ENCODE measurements at places on chromosomes 4 and X. TPM values are rescaled to one million over a fixed set of nuclear protein-coding genes. Genes with fewer than 3 reads are reported as not detected.

DNA sequence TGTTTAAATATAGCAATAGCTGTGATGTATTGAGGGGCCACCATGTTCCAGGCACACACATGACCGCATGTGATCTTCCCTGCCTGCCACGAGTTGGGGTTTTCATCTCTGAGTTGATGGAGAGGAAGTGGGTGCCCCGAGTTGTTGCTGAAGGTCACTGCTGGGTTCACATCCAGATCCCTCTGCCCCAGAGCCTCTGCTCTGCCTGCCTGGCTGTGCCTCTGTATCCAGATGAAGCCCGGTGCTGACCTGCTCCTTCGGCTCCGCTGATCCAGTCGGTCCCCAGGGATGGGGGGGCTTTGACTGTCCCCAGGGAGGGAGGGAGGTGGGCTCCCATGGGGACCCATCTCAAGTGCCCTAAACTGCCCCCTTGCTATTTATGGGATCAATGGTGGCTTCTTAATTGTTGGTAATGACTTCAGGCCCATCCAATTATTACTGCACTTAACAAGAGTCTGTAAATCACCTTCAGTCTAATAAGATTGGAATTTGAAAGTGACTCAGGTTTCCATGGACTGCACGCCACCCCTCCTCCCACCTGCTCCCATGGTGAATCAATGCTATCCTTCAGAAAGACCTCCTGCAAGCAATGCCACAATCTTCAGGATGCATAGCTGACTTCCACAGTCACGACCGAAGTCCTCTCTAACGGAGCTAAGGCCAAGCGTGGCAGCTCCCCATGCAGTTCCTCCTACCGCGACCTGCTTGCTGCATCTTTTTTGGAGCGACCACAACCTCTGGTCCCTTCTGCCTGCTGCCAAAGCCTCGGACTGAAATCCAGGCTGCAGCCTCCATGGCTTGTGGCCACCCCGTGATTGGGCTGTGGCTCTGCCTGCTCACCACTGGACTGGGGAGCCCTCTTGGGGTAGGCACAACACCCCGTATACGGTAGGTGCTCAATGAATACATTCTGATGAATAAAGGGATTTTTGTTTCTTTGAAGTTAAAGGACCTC is 73.1 kb downstream of the CPZ start:
- H3K4me1 ChIP-seq, result no peaks in the 10 kb centered on the region
- DNase-seq, result no peak
- no peak overlapping the region for H3K4me3 ChIP-seq
- no peak overlapping the region for H3K27ac ChIP-seq
- H3K36me3 ChIP-seq, result no peaks in the 10 kb centered on the region

DNA sequence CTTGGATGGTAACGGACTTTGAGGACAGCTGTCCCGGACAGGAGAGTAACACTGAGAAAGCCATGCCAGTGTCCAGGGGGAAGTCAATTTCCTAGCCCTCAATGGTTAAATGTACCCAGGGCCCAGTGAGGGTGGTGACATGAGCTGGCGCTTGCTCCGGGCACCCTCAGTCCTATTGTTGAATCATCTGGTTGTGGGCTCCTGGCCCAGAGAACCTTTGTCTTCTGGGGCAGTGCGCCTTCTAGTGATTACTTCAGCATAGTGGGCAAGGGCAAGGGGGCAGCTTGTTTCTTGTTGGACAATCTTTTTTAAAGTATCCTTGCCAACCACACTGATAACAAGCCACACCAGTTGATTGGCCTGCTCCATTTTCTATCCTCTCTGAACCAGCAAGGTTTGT is 30.9 kb upstream of the TRPC5 start:
- no peaks in the 10 kb centered on the region for H3K4me1 ChIP-seq
- H3K4me3 ChIP-seq, result no peak overlapping the region
- no peaks in the 10 kb centered on the region for H3K27me3 ChIP-seq
- no peak for DNase-seq

DNA sequence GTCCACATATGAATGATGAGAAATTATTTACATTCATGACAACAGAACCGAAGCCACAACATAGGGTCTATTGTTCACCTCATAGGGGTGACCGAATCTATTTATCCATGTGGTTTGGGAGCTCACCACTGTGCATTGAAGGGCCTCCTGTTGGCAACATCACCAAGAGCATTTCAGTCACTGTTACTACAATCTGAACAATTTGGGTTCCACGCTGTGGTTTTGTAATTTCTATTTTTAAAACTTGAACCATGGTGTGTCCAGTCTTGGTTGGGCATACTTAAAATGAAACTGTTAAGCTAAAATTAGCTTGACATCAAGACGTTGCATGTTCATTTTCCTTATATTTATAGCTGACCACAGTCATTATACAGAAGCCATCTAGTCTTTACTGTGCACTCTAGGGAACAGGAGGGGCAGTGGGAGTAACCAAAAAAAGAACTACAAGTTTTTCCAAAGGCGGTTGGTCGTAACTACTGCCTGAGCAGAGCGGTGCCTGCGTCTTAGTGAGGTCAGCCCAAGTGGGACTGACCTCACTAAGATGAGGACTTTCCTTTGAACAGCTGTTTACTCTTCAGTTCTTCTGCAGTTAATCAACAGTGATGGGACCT is 192.1 kb downstream of the SPRY1 start:
- no peak overlapping the region for H3K27ac ChIP-seq
- H3K27me3 ChIP-seq, result no peaks in the 10 kb centered on the region

DNA sequence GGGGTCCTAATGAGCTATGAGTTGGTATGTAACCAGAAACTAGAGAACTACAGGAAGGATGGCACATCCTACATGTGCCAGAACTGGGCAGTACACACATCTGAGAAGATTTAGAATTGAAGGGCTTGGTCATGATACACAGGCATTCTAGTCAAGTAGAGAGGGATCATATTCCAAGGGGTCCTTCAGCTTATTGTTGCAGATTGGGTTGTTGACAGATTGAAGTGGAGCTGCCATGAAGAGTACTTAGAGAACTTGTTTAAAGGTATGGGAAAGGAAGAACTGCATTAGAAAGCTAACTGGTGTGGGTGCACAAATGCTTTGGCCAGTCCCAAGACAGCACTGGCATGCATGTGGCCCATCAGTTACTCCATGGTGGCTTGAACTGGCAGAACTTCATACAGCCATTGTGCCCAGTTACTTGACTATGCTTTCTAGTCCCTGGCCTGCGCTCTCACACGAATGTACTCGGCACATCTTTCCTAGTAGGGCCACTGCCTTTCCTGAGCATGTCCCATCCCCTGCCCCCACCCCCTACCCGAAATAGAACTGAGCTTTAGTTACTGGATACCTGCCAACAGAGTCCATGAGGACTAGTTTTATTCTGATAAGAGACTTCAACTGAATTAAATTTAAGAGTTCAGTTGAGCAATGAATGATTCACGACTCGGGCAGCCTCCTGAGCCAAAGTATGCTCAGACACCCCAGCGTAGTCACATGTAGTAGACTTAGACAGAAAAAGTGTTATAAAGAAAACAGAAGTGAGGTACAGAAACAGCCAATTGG is 64.0 kb downstream of the CCNG2 start:
- no peak for DNase-seq
- no peaks in the 10 kb centered on the region for H3K36me3 ChIP-seq
- H3K4me3 ChIP-seq, result no peak overlapping the region
- H3K27me3 ChIP-seq, result no peaks in the 10 kb centered on the region
- H3K4me1 ChIP-seq, result no peaks in the 10 kb centered on the region

DNA sequence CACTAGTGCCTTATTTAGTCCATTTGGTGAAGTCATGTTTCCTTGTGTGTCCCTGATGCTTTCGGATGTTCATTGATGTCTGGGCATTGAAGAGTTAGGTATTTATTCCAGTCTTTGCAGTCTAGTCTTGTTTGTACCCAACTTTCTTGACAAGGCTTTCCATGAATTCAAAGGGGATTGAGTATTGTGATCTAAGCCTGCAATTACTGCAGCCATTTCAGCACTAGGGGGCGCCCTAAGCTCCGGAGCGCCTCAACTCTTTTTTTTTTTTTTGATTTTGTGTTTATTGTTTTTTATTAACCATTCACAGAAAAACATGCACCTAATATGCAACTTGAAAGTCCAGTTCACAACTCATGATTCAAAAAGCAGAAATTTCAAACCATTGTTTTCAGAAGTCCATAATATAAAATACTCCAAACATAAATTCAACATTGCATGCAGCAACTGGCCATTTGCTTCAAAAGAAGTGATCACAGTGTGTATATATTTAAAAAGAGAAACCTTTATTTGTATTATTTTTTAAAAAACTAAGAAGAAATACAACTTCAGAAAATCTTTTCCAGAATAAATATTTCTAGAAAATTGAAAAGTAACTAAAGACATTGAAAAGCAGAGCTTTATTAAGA is 59.2 kb downstream of the PTPN13 start:
- no peaks in the 10 kb centered on the region for H3K36me3 ChIP-seq
- no peak overlapping the region for H3K27ac ChIP-seq
- no peak overlapping the region for H3K4me3 ChIP-seq

TKTL2 gene
- not detected for total RNA-seq

RBM47 gene
- total RNA-seq, result 1.5 TPM

WNK3 gene
- 0.64 TPM for total RNA-seq

TXK gene
- total RNA-seq, result 48.7 TPM

ADAMTS3 gene
- total RNA-seq, result not detected

All from CD4-positive, alpha-beta memory T cell (primary cell).